ENCODE measurements at places on chromosomes 16 and 17.

- no peak for DNase-seq
These were observed 371.2 kb upstream of the ASIC2 start for GRCh38 chr17:33664116-33664840.

GRCh38 chr17:72270273-72270924, 149.6 kb downstream of the SOX9 start:
- DNase-seq, result peak; percentile 84

DNA sequence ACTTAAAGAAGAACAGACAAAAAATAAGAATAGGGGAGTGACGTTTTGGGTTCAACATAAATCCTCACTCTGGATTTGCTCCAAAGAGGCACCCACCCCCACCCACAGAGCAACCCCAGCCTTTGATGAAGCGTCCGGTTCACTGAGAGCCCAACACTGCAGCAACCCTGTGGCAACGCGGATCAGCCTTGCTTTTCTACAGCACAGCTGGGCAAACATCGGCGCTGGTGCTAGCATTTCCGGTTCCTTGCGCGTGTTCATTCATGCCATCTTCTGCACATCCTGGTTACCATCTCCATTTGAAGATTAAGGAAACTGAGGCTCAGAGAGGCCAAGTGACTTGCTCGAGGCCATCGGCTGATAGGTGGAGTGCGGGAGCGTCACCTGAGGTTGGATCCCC, 8.7 kb upstream of the GINS2 start:
- no peak for DNase-seq

DNA sequence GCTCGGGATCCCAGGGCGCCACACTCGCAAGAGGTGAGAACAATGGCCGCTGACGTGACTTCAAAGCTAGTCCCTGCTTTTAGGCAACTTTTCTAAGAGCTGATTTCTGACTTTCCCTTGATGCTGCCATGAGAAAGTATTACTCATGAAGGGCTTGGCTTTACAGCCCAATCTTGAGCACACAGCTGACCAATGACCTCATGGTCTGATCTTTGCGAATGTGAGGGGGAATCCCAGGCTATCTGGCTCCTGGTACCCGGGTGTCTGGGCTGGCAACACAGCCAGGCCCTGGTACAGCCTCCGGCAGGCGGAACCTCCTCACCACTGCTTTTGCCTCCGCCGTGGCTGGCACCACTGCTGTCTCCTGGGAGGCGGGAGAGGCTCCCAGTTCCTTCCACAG, 17.5 kb downstream of the NDUFAF8 start:
- peak; percentile 42 for DNase-seq

GRCh38 chr16:56478281-56479049, 27.1 kb downstream of the OGFOD1 start:
- DNase-seq, result no peak

DNA sequence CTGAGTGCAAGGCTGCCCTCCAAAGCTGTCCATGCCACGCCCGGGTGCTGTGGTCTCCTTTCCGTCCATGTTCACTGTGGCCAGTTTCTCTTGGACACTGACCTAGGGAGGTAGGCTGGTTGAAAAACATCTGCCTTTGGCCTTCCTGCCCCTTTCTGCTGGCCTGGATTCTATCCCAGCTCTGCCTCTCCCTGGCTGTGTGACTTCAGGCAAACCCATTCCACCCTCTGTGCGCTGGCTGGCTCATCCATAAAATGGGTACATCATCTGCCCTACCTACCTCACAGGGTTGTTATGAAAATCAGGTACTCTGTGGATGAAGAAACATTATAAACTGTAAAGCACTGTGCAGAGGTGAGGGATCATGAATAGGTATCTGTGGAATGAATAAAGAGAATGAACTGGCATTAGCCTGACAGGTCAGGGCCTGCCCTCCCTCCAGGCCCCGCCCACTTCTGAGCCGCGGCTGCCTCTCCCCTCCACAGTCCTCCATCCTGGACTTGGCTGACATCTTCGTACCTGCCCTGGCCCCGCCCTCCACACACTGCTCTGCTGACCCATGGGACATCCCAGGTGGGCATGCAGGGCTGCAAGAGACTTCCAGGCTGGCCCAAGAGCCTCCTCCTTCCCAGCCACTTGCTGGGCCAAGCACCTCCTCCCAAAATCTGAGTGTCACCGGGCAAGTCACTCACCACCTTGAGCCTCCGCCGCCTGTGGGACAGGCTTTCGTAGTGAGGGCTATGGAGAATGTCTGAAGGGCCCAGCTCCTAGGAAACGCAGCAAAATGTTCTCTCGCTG, 7.0 kb upstream of the SPATA20 start:
- DNase-seq, result no peak

- no peak for DNase-seq
These were observed 18.5 kb downstream of the CHP2 start for GRCh38 chr16:23773339-23773738.

DNA sequence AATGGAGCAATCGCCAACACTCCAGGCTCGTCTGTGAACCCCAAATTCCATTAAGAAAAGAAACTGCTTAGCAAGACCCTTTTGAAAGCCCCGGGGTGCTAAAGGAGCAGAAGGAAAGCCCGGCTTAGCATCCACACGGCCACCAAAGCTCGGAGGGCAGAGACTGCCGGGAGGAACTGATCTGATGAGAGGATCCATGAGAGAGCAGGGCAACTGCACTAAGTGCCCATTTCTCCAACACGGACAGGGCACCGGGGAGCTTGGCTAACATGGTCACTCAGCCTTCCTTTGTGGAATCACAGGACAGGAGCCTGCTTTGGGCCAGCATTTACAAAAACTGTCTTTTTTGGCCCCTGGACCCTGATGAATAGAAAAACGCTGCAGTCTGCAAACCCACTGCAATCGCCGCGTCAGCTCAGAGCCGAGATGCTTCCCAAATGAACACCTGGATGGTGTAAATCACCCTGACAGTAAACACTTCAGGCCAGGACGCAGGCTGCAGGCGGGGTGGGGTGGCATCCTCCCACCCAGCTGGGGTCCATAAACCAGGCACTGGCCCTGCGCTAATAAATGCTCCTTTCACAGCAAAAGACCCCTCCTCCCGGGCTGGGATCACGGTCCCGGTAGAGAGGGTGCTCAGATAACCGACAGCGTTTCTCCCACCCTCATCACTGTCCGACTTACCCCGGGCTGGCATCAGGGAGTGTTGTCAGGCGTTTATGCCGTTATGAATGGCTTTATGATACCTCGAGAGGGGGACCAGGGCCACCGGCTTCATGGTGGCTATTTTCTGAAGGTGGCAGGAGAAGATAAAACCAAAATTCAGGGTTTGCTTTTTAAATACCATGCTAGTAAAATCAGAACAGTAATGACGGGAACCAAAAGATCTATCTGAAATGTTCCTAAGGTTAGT, 299.5 kb downstream of the IRF8 start:
- DNase-seq, result no peak

DNA sequence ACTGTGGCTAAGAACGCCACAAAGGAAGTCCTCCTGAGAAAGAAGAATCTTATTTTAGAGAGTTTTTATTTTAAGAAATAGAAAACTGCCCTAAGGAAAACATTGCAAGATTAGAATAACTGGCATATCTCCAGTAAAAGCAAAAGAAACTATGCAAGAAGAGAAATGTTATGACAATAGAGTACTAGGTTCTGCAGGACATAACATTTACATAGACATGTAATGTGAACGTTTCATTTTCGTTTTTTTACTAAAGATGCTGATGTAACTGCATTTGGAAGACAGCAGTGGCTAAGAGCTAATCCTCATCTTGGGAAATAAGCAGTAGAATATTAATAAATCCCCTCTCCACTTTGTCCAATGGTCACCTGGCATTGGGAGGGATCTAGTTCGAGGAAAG, 7.8 kb upstream of the ASGR2 start:
- DNase-seq, result no peak

GRCh38 chr17:46979147-46979863, at the start of gene RPRML:
Gene RPRML (minus strand): TSS chr17:46979253. CDS start chr17:46979007, 246 bp downstream.
- no peak for DNase-seq

- DNase-seq, result no peak
These were observed 4.4 kb upstream of the HOXB13 start for GRCh38 chr17:48732688-48733629.

DNA sequence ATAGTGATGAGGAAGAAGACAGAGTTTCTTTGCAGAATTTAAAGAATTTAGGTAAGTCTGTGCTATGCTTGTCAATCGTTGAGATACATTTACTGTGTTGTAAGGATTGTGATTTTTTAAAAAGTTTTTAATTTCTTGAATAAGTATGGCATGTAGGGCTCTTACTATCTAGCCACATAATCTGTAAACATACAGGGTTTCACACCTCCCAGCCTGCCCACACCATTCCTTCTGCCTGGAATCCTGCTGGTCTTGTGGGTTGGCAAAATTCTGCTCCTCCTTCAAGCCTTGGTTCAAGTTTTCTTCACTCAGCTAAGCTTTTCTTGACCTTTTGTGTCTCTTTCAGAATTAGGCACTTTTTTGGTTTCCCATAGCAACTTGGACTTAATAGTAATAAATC, 7.5 kb downstream of the ZNHIT3 start:
- DNase-seq, result no peak

DNA sequence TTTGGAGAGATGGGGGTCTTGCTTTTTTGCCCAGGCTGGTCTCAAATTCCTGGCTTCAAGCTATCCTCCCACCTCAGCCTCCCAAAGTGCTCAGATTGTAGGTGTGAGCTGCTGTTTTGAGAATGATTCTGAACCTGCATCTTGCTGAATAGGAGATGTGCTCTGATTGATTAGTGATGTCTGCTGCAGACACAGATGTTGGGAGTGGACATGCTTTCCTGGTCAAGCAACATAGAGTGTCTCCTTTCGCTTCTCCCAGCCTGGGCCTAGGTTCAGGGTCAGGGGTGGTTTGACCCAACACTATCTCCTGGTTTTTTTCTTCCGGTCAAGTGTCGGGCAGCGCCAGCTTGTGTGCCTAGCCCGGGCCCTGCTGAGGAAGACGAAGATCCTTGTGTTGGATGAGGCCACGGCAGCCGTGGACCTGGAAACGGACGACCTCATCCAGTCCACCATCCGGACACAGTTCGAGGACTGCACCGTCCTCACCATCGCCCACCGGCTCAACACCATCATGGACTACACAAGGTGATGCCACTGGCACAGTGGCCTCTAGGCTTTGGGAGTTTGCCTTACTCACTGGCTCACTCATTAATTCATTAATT, 85.2 kb downstream of the ABCC6 start:
- no peak for DNase-seq

- DNase-seq, result no peak
These were observed 54.9 kb upstream of the TOB1 start for GRCh38 chr17:50920891-50921586.

GRCh38 chr17:17356149-17356930, 53.2 kb downstream of the NT5M start:
- no peak for DNase-seq

DNA sequence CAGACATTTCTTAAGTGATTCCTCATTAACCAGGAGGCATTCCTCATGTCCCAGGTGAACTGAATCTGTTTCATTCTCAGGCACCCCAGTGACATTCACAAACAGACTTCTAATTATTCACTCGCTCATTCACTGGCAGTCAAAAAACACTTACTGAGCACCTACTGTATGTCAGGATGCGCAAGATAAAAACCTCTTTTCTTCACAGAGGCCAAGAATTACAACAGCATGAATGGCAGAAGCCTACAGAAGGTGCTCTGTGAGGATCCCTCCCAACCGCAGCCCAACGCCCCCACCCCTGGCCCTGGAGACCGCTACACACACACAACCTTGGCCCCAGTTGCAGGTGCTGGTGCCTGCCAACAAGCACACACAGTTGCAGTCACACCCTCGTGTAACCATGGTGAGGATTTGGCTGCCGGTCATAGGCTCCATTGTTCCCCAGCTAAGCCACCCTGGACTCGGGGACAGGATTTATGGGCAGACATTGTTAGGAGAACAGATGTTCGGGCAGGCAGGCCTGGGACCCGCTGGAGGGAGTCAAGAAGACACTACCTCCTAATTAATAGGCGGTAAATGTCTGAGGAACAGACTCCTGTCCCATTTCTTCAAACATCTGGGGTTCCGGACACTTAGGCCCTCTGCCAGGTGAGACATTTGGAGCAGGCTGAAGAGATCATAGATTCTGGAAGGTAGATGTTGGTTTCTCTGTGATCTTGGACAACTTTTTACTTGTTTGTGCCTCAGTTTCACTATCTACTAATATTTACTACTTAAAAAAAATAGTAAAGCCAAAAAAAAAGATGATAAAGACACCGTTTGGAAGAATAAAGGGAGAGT, 43.2 kb downstream of the CUEDC1 start:
- peak; percentile 95 for DNase-seq

- DNase-seq, result no peak
These were observed 698.8 kb upstream of the GOT2 start for GRCh38 chr16:59432896-59433295.

DNA sequence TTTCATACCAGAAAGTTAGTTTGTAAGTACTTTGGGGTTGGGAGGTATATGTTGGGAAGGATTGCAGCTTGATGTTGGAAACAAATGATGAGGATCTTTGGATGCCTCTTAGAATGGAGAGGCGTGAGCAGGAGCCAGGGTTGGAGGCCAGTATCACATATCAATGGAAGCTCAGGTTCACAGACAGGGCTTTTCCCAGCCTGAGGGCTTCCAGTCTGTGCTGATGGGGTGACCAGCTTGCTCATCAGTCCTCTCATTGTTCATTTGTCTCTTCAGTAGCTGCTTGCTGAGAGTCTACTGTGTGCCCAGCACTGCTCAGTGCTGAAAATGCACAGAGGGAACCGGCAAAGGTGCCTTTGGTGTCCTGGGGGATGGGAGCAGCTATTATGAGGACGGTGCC, 5.8 kb downstream of the DNAAF1 start:
- no peak for DNase-seq

GRCh38 chr17:13351046-13351445, 250.7 kb downstream of the HS3ST3A1 start:
- DNase-seq, result no peak

DNA sequence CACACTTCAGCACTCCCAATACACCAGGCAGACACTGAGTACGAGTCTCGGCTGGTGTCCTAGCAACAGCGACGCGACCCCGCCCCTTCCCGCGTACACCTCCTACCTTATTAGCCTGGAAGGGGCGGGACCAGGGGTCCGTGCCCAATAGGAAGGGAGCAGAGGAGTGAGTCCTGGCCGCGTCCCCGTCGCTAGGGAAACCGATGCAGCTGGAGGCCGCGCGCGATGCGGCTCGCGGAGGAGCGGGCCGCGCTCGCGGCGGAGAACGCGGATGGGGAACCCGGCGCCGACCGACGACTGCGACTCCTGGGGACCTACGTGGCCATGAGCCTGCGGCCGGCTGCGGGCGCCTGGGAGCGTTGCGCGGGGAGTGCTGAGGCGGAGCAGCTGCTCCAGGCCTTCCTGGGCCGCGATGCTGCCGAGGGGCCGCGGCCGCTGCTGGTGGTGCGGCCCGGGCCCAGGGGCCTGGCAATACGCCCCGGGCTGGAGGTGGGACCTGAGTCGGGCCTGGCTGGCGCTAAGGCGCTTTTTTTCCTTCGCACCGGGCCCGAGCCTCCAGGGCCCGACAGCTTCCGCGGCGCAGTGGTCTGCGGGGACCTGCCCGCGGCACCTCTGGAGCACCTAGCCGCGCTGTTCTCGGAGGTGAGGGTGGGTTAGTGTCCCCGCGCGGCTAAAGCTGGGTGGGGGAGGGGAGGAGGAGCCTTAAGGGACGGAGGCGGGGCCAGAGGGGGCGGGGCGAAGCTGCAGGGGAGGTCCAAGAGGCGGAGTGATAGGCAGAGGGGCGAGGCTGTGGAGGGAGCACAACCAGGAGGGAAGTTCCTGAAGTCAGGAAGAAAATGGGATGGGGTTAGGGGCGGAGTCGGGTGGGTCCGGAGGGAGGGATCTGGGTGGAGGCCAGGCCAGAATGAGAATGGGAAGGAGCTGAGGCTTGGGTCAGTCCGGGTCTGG, at the start of gene DNAH9:
Gene DNAH9, plus strand, starts transcription at position 197 of the 948 bp plus-strand sequence. Its CDS starts 29 bp downstream, at position 226.
- peak; percentile 96 for DNase-seq

All from Right ventricle myocardium inferior (tissue), 1 donor.